ENCODE measurements at places on chromosomes 7 and 10.

DNA sequence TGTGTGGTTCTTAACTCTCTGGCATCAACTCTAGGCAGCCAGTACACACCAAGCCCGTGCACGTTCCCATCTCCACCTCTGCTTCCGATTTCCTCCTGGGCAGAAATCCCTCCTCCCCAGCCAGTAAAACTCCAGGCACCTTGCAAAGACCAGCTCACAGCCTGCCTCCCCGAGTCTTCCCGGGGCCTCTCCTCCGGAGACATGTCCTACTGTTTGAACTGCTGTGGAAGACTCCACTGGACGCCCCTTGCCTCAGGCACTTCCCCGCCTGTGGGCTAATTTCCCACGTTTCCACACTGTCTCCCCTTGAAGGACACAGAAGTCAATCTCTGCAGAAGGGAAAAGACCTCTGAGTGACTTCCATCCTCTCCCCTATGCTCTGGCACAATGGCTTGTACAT lies 210.7 kb upstream of the FRMD4A start:
- no peak for DNase-seq

GRCh38 chr7:135459951-135460567 lies 49.8 kb downstream of the CNOT4 start:
- DNase-seq, result no peak

GRCh38 chr10:73925539-73925938 lies 14.6 kb downstream of the PLAU start:
- no peak for DNase-seq

DNA sequence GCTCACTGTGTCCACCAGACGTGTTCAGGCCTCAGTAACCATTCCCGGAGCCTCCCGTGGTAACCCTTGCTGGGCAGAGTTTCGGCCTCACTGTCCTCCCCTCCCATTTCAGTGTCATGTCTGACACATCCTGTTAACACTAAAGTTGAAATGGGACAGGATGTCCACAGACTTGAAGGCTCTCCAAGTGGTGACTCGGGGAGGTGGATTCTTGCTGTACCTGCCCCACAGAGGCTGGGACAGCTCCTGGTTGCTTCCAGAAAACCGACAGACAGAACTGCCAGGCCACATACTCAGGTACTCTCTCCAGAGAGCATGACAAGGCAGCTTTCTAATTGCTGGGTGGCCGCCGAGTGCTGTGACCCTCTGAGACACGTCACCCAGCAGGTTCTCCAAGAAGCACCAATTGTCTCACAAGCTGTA lies 17.9 kb upstream of the CYTH3 start:
- no peak for DNase-seq

DNA sequence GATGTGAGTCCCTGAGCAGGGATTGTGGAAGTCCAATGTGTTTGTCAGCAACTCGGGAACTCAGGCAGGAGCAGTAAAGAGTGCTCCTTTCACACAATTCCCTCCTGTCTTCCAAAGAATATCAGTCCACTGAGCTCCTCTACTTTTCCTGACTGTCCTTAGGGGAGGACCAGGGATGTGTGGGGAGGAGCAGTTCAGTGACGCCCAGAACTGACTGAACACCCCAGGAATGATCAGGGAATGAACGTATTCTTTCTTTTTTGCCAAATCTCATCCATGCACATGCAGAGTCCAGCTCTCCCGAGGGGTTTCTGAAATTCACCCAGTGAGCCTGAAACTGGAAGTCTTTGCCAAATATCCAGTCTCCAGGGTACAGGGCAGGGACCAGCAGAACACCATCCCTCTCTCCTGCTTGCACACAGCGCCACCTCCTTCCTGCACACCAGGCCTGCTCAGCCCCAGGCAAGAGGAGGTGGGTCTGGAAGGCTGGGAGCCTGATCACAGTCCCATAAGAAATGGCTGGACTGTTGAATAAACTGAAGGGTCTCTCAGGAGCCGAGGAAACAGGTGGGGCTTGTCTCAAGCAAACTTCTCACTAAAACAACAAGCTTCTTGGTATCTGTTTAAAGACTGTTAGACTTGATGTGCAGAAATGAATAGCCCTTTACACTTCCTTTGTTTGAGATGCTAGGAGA lies 294.7 kb downstream of the C7orf25 start:
- DNase-seq, result no peak

DNA sequence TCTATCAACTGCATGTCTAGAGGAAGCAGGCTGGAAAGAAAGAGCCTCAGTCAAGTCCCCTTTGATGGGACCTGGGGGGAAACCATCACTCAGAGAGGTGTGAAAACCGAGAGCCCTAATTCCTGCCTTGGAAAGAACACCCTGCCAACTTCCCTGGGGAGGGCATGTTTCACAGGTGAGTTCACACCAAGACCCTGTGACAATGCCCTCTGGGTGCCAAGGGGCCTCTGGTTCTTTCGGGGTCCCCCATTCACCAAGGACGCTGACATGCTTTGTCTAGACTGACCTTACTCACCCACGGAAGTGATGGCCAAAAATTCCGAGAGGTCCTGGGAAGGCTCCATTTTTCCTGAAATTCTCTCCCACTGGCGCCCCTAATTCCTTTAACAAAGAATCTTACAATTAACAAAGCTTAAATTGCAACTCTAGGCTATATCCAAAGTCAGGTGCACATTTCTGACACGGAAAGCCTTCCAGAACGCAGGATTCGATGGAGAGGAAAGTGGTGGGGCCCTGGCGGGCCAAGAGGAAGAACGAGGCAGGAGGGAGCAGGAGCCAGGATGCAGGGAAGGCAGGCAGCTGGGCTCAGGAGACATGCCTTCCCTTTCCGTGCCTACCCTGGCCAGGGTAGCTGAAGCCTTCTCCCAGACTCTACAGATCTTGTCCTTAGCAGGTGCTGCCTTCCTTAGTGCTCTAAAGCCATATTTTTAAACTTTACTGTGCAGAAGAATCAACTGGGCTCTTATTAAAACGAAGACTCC lies 23.7 kb downstream of the VSTM4 start:
- DNase-seq, result no peak

GRCh38 chr10:59830601-59831259 lies 75.6 kb downstream of the CCDC6 start:
- no peak for DNase-seq

GRCh38 chr7:27171637-27172314 lies 2.3 kb downstream of the HOXA10 start:
- no peak for DNase-seq

GRCh38 chr7:25456467-25457171 lies 228.3 kb upstream of the NPVF start:
- no peak for DNase-seq

GRCh38 chr10:14326581-14326980 lies 4.1 kb downstream of the FRMD4A start:
- no peak for DNase-seq

GRCh38 chr7:68888971-68889385 lies 709.3 kb upstream of the AUTS2 start:
- DNase-seq, result no peak

DNA sequence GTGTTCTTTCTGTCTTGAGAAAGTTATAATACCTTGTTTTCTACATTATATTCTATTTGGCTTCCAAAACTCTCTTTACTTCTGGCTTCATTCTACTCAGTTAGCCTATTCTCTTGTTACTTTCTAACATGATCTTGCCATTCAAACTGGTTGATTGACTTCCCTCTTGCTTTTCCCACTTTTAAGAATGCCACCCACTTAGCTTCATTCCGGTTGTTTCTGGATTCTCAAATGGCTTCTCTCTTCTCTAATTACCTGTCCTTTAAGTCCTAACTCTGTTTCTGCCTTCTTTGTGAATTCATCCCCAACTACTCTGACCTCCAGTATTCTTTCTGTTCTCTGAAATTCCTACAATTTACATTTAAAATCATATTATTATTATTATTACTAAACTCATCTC lies 52.0 kb downstream of the ANKIB1 start:
- no peak for DNase-seq

DNA sequence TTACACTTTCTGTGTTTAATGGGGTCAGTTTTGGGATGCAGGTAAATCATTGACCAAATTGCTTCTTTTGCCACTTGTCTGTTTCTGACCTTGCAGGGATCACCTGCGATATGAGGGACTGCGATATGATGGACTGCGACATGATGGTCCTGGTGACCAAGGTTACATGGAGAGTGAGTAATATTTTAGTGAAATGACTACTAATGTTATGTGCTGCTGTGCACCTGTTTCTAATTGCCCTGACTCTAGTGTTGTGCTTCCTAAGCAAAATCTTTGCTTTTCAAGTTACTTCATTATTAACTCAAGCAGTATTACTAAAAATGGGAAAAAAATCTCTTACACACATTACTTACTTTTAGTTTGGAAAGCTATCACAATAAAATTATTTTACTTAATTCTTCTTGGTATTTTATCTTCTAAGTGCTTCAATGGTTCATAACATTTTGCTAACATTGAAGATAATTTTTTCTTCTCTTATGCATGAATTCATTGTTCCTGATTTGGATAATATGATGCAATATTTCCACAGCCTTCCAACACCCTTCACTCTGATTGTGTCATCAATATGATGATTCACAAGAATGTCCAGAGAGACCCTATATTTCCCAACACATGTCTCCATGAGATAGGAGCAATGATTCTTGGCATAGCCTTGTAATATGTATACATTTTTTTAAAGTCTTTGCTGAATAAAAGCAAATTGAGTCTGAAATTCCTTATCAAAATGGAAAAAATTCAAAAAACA lies 306.2 kb upstream of the AKR1E2 start:
- no peak for DNase-seq

DNA sequence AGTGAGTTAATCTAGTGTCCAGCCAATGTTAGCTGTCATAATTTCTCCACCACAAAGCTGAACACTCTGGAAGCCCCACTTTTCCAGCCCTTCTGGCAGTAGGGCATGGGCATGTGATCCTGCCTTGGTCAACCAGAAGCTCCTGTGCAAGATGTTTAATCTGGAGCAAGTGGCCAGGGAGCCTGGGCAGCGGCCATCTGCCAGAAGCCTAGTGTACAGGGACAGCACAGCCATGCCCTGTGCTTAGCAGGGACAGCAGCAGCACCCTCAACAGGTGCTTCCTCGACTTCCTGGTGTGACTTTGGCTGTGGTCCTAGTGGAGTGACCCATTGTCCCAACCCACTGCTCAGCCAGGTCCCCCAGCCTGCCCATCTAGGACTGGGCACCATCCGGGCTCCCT lies 10.3 kb downstream of the RBP3 start:
- DNase-seq, result no peak

GRCh38 chr7:99218406-99219184 lies 10.7 kb upstream of the KPNA7 start:
- DNase-seq, result no peak

DNA sequence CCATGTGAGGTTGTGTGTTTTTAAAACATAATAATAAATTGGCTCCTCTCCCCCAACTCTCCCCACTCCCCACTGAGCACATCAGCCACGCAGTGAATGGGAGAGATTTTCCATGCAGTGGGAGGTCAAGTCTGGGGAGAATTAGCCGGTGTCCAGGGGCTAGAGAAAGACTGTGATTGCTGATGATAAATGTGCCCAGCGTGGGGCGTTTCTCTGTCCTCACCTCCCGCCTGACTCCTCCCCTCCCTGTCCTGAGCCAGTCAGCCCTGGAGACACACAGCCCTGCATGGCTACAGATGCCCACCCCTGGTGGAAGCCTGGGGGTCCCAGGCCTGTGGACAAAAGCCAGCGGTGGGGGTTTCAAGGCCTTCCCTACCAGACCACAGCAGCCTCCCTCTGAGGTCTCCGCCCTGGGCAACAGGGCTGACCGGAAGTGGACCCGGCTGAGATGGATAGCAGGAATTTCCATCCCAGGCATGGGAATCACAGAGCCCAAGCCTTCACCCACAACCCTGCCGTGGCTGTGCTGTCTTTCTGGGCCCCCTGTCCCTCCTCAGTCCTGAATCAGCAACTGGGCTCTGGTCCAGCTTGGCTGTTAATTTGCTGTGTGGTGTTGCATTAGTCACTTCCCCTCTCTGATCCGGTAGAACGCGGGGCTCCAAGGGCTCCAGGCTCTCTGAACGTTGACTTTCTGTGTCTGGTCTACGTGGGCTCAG lies 46.8 kb upstream of the SLC29A3 start:
- DNase-seq, result no peak

DNA sequence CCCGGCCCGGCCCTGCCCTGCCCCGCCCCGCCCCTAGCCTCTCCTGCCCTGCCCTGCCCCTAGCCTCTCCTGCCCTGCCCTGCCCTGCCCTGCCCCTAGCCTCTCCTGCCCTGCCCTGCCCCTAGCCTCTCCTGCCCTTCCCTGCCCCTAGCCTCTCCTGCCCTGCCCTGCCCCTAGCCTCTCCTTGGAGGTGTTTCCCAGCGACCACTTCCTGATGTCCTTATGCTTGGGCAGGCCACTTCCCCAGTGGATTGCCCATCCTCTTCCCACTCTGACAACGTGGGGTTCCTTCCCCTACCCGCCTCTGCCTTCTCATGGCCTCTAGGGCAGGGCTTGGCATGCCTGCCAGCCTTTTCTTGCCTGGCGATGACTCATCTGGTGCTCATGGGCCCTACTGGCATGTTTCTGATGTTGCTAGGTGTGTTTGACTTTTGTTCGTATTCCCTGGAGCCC lies 21.2 kb downstream of the PRXL2A start:
- no peak for DNase-seq

GRCh38 chr10:102175415-102175814 lies 23.2 kb downstream of the NOLC1 start:
- no peak for DNase-seq

GRCh38 chr7:39294022-39294421 lies 272.2 kb upstream of the YAE1 start:
- DNase-seq, result no peak

DNA sequence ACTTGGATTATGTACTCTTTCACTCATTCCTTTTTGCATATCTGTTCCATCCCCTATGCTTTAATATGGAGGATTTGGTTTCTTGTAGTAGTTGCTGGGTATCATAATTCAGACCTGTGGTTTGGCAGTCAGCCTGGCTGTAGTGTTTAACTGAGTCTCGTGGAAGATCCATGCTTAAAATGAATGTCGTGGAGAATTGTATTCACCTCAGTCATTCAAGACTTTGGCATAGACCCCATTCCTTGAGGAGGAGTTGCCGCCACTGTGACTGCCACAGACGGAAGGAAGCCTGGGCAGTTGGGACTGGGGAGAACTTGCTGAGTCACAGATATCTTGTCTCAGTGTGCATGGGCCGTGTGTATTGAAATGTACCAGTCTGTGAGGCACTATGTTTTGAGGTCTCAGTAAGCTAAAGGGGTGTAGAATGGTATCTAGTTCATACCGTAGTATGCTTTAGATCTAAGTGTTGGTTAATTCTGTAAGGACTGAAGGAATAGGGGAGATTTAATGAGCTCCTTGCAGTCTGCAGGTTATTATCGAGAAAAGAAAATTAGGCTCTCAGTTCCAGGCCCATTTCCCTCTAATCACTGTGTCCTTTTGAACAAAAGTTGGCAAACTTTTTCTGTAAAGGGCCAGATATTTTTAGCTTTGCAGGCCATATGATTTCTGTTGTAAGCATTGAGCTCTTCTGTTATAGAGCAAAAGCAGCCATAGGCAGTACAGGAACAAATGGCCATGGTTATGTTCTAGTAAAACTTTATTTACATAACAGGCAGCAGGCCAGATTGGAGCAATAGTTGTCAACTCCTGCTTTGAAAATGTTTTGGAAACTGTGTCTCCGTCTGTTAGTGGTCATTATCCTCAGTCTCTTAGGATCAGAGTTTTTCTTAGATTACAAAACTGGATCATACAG lies 76.8 kb downstream of the TPST1 start:
- DNase-seq, result no peak

- DNase-seq, result no peak
Measured at GRCh38 chr7:155913719-155914118, 101.5 kb upstream of the SHH start.

All from activated CD4-positive, CD25-positive, alpha-beta regulatory T cell (primary cell).